ENCODE measurements at places on chromosomes 16 and 17.
A peak's percentile ranks its signal among the peaks of the same experiment; 100 is the strongest.

- no peak for DNase-seq
Observed at GRCh38 chr17:42065201-42065600, 14.8 kb upstream of the C17orf113 start.

DNA sequence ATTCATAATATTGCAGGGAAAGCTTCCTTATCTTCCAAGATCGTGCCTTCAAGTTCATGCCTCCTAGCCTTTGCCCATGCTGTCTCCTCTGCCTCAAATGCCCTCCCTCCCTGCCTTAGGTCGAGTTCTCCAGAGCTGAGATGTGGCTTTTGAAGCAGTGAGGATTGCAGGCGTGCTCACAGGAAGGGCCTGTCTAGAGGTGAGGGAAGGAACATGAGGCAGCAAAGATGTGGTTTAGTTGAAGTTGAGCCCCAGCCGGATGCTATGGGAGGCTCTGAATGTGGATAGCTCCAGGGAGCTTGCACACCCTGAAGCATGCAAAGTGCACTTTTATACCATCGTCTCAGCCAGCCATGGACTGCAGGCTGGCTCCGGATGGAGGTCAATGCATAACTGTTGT, 754.6 kb upstream of the EEF2KMT start:
- DNase-seq = no peak

DNA sequence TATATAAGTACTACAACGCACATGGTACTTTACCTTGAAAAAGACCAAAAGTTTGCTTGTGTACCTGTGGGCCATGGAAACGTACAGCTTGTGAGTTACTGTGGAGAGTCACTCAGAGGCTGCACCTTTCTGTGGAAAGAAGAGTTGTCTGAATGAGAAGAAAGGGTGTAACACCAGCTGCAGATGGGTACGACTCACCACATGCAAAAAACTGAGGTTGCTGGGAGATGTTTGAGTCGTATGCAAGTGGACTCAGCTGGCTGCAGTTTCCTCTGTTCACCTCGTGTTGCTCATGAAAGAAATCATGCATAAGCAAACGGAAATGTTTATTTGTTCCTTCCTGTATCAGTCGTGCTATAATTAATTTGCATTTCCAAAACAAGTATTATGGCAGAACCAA, 22.4 kb upstream of the DYNLRB2 start:
- DNase-seq = peak; percentile 8

DNA sequence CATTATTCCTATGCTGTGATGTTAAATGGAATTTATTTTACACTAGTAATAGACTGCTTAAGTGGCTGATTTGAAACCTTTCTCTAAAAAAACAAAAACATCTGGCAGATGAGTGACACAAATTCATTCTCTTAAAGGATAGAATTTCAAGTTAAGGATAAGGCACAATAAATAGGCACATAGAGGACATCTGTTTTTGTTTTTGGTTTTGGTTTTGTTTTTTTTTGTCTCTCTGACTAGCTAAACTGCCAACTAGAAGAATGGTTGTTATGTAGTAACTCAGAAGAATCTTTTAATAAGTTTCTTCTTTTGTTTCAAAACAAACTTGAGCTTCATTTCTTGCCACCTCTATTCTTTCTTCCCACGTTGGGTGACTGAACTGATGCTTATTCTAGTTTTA, 5.1 kb upstream of the VPS4A start:
- DNase-seq = no peak

DNA sequence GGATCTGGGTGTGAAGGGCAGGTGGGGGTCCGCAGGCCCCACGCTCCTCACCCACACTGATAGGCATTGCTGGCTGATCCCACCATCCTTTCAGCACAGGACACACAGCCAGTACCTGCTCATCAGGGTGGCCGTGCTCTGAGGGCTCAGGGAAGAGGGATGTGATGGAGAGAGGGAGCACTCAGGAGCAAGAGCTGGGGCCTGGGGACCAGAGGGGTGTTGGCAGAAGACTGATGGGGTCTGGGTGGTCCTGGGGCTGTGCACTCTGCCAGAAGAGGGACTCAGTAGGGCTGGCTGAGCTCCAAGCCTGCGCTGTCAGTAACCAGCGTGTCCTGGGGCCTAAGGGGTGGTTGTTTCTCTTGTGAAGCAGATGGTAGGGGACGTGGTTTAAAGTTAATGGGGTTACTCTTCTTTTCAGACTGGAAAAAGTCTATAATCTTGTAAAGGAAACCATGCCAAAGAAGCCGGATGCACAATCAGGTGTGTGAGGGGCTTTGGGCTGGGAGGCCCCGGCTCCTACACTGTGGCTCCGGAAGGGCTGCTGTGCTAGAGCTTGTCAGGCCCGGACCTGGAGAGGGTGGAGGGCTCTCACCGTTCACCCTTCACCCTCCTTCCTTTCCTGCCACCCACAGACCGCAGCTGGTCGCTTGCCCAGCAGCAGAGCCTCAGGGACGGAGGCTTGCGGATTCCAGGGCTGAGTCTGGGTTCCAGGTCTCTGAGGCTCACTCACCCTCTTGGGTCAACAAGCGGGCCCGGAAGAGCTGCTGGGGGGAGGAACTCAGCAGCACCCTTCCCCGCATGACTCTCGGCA, 27.8 kb downstream of the POLR3E start:
- no peak for DNase-seq

DNA sequence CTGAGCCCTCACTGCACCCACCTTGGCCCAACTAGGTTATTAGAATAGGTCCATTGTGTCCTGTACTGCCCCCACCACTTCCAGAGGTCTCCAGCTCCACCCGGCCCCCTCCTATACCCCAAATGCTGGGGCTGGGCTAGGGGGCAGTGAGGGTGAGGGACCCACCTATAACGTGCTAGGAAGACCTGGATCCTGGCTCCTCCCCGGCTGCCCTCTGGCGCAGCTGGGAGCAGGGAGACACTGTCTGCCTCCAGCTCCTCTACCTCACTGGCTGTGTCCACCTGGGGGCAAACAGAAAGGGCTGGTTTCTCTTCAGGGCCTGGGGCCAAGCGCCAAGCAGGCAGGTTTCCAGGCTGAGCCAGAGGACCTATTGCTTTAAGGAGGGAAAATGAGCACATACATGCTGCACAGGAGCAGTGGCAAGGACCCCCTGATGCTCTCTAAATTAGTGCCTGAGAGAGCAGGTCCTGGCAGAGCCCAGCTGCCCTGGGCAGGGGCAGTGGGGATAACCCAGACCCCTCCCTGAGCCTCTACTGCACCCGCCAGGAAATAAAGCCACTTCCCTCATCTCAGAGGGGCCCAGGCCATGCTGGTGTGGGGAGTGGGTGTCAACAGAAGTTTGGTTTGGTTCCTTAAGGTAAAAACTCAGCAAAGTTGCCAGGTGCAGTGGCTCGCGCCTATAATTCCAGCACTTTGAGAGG, 12.2 kb downstream of the TSPOAP1 start:
- DNase-seq = no peak

DNA sequence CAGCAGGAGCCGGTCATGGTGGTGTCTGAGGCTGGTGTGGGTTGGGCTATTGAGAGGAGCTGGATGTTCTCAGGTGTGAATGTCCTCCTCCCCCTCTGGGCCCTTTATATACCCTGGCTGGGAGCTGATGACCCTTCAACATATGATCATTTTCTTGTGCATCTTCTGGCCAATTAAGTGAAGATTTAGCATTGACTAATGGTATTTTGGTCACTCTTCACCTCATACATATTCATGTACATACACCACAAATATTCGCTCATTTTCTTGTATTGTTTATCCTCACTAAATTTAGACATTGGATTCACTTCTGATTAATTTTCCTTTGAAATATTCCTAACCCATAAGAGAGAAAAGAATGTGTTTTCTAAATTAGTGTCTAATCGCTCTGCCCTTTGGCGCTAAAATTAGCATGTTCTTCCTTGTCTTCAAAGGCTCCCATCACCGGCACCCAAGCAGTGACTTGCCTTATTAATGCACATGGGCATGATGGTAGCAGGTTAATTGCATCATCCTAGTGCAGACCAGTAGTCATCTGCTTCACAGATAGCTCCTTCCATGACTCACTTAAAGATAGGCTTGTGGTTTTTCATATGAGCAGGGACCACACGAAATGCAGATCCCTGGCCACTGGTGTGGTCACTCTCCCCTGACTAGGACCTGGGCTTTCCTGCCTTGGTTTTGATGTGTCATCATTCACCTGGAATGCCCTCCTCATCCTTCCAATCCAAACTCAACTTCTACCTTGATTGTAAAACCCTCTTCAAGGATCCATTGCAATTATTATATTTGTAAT, at the start of gene KRTAP2-4:
Gene KRTAP2-4 (minus strand): TSS at position 51 of the 796 bp plus-strand sequence. CDS start 34 bp downstream, at position 17.
- no peak for DNase-seq

- DNase-seq = no peak
Observed at GRCh38 chr16:50396761-50397535, 28.2 kb upstream of the BRD7 start.

GRCh38 chr17:34781571-34782108, 179.6 kb downstream of the CCT6B start:
- DNase-seq = no peak

- peak; percentile 29 for DNase-seq
Observed at GRCh38 chr17:21573961-21574610, 118.2 kb upstream of the KCNJ18 start.

DNA sequence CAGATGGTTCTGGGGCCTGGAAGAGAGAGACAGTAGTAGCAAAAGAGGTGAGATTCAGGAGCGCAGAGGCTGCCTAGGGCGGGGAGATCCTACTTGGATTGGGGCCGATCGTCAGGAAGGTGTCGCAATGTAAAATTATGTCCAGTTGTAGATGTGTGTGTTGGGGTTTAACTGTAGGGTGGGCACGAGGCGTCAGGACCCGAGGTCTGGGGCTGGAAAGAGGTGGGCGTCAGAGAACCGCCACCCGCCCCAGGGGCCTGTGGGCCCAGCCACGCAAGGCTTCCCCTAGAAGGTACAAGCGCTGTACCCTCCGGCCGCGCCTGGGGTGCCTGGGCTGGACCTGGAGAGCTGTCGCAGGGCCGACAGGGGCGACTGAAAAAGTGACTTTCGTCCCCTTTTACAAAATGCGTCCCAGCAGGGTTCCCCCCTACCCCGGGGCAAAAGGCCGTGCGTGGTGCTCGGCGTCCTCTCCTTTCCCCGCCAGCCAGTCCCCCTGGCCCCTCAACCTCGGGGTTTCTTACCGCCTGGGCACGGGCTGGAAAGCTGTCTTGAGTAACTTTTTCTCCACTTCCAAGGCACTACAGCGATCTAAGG, 2.8 kb downstream of the IRX3 start:
- DNase-seq = no peak

GRCh38 chr16:22685459-22685830, 128.5 kb upstream of the HS3ST2 start:
- no peak for DNase-seq

All from activated naive CD8-positive, alpha-beta T cell treated with anti-CD3 and anti-CD28 coated beads for 36 hours (primary cell).